ENCODE measurements at places on chromosomes 2 and 18.
A peak's percentile ranks its signal among the peaks of the same experiment; 100 is the strongest.

- peak; percentile 94 for DNase-seq
Measured at GRCh38 chr2:25376750-25377621, 35.3 kb upstream of the DNMT3A start.

DNA sequence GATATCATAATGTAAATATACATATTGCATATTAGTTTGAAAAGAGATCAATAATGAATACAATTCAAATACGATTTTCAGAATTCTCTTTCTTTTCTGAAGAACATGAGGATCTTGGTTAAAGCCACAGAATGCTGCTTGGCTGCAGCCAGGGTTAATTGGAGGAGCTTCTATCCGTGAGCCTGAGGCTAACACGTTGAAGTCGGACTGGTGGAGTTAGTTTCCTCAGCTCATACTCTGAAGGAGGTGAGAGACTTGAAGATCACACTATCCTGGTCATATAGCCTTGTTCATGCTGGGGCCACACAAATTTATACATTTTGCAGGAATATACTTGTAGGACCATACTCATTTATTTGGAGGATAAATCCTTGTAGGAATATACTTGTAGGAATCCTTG lies 335.8 kb downstream of the TRIB2 start:
- DNase-seq, result no peak

DNA sequence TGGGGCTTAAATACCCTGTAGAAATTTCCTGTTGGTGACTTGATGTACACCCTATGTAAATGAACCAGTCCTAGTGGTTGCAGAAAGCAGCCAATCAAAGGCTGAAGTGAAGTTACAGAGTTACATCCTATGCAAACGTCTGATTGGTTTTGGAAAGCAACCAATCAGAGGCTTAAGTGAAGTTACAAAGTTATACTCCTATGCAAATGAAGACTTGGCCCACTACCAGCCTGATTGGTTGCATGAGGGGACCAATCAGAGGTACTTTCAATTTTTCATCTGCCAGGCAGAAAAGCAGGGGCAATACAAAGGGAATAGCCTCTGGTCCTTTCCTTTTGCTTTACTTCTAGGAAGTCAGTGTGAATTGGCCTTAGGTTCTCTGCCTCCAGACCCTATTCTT lies 13.6 kb upstream of the ZNF397 start:
- DNase-seq, result no peak

- DNase-seq, result peak; percentile 67
Measured at GRCh38 chr2:220687231-220687843, 884.8 kb downstream of the EPHA4 start.

DNA sequence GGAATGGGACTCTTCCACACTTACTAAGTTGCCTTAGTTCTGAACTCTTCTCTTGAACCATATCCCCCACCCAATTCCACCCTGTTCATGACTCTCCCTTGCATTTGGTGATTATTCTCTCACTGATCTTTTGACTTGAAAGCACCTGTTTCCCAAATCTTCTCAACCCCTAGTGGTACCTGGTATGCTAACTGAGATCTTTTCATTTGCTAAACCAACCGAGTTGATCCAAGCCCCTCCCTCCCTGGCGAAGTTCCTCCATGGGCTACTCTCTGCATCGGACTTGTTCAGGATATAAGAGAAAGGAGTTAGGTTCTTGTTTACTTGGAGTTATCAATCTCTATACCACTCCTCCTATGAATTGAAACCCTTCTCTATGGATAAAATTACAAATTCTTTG lies 593.5 kb downstream of the BCL11A start:
- DNase-seq, result no peak

DNA sequence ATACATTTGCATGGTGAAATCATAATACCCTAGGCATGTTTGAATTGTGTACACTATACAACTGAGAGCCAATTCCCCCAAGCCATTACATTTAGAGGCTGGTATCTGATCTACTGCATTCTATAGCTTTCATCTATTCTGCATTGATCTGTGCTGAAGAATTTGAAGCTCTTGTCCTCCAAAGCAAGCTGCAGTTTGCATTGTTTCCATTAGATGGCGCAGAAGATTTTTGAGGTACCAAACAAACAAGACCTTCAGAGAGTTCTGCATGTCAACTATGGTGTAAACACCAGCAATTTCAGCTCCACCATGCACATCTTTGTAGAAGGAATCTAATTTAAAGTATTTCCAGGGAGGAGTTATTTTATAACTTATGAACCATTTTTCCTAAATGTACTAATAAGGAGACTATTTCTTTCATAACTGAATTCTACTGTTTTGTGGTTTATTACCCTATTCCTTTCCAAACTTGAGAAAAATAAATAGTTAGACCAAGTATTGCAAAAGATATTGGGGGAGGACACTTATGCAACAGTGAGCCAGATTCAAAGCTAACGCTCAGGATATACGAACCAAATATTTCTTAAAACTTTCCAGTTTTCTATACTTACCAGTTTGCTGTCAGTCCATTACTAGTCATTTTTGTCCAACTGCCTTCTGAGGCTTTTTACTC lies 761.8 kb upstream of the ACVR2A start:
- peak; percentile 54 for DNase-seq

- no peak for DNase-seq
Measured at GRCh38 chr2:19806591-19806990, 95.2 kb downstream of the TTC32 start.
